ENCODE measurements at places on chromosomes 6 and 20.

DNA sequence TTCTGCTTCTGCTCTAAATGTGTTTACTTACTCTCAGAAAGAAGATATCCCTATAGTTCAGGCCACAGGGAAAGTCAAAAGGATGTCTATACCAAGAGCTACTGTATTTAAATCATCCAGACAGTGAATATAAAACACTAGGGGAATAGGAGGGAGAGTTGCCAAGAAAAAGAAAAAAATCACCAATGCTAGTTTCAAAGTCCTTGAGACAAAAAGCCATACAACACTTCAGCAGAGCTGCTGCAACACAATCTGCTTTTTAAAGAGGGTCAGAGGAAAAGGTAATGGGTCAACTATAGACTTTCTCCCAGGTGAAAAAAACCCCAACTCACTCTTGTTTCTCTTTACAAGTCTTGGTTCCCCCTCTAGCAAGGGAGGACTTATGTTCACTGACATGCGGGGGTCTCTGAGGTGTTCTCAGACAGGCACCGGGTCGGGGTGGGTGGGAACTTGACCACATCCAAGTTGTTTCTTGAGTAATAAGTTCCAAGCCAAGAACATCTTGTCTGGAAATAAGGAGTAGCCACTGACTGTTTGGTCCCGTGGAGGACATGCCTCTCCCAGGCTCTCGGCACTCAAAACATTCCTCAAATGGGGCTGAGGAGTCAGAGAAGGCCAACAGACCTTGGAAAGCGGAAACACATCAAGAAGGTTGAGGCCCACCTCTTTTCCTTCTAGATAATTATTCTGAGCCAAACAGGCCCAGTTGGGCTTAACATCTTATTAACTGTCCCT lies 47.7 kb downstream of the GJA10 start:
- DNase-seq, result peak; percentile 51

- no peak for DNase-seq
These were observed 81.2 kb downstream of the KCNQ5 start for GRCh38 chr6:72703093-72703492.

- no peak for DNase-seq
These were observed 70.1 kb downstream of the RAMACL start for GRCh38 chr6:166516251-166516884.

DNA sequence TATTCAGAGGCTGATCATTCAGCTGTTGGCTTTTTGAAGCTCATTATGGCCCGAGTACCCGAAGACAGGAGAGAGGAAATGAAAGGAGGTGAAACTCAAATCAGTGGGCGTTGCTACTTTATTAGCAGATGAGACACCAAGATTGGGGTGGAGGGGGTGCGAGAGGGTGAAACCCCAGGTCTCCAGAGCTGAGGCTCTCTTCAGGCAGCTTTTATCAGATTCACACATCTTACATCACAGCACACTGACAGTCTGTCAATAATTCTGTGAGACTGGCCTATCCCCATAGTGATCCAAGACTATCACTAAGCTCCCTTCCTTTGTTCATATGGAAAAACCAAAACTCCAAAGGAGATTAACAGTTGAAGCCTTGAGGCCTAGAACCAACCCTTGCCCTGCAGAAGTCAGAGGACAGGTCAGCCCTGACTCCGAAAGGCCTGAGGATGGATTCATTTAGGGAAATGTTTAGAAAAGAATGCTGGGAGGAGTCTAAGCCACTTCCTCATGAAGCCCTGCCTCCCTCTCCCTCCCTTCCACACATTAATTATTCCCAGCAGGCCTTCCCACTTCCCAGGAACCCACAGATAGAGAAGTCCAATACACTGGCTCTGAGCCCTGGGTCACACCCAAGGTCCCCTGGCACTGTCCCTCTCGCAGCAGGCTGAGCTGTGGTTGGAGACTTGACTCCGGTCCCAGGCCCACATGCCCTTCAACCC lies 23.2 kb downstream of the TRERF1 start:
- DNase-seq, result no peak

- no peak for DNase-seq
These were observed 6.4 kb downstream of the RAB44 start for GRCh38 chr6:36703982-36704381.

GRCh38 chr6:12899046-12899833 lies 182.7 kb downstream of the PHACTR1 start:
- DNase-seq, result no peak

DNA sequence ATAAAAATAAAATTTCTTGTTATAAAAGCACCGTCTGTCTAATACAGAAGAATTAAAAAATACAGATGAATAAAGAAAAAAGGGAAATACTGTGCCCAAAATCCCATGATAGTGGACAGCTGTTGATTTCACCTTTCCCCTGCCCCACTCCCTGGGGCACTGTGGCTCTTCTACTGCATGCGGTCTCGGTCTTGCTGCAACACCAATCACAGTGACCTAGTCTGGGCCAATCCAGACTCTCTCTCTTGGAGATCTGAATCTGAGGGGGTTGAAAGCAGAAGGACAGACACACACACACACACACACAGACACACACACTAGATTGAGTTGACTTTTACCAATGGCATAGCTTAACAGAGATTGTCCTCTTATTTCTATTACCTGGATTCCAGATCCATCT lies 70.5 kb upstream of the FYN start:
- DNase-seq, result no peak

GRCh38 chr6:44800171-44800783 lies 412.8 kb downstream of the CDC5L start:
- peak; percentile 53 for DNase-seq

DNA sequence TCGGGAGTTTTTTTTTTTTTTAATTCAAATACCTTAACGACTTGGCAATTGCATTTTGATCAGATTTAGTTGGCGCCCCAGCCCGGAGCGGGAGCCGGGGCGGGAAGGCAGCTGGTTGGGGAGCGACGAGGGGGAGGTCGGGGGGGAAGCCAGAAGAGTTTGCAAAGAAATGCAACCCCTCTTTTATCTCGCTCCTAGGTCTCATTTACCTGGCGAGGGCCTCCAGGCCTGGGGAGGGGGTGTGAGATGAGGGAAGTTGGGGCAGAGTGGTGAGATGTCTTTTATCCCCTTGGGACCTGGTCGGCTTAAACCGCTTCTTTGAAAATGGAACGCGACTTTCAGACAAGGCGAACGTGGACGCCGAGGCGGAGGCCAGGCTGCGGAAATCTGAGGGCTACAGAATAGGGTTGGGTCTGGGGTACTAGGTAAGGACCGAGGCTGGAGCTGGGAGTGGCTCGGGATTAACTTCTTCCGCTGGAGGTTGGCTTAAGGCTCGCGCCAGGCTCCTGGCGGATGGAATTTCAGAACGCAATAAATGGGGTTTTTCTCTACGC lies 40.3 kb downstream of the NCR2 start:
- DNase-seq, result no peak

- DNase-seq, result no peak
These were observed 48.7 kb upstream of the SAMD5 start for GRCh38 chr6:147459780-147460179.

DNA sequence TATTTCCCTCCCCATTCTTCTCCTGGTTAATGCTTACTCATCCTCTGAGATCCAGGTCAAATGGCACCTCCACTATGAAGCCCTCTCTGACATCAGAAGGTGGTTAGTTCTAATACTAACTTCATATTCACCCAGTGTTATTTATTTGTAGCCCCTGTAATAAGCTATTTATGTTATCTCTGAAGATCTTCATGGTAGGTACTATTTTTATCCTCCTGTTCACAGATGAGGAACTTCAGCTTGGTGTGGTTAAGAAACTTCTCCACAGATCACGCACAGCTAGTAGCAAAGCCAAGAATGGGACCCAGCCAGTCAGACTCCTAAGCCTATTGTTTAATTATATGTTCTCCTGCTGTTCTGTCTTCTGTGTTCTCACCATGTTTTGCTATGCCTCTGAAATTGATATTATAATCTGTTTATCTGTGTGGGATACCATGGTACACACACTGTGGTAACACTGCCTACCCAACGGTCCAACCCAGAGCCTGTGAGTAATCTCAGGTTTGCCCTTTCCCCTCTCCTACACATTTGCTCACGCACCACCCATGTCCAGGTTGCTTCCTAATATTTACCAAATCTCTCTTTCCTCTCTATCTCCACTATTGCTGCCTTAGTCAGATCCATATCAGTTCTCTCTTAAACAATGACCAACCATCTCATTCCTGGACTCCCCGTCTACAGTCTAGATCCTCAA lies 98.4 kb downstream of the IPCEF1 start:
- no peak for DNase-seq

- peak; percentile 45 for DNase-seq
These were observed 49.7 kb downstream of the TOP1 start for GRCh38 chr20:41078329-41078728.

GRCh38 chr20:32454164-32455145 lies 96.3 kb downstream of the ASXL1 start:
- DNase-seq, result no peak

- DNase-seq, result no peak
These were observed 5.9 kb upstream of the CDK5RAP1 start for GRCh38 chr20:33407251-33407650.

DNA sequence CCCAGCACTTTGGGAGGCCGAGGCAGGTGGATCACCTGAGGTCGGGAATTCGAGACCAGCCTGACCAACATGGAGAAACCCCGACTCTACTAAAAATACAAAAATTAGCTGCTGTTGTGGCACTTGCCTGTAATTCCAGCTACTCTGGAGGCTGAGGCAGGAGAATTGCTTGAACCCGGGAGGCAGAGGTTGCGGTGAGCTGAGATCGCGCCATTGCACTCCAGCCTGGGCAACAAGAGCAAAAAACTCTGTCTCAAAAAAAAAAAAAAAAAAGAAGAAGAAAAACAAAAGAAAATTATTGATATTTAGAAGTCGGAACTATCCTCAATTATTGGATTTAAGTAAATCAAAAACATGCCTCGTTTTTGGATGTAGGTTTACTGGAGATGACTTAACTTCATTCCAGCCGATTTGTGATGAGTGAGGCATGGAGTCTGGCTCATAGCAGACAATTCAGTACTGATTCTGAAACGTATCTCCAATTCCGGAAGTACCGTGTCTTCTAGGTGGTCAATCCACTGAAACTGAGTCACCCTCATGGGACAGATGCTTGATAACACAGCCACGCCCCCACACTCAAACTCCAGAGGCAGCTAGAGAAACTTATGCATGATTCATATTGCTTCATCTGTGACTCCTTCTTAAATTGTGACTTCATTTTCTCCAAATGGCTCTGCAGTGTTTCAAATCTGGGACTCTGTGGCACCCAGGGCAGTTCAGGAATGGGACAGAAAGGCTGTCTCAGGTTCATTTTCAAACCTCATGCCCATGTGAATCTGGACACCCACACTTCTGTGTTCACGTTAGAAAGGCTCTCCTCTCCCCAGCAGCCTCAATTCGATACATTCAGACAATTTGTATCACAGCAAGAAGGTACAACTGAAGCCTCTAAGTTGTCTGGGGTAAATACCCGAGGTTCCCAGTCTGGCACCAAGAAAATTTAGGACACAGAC lies 110.4 kb upstream of the ARMC2 start:
- DNase-seq, result no peak

GRCh38 chr6:43378631-43379030 lies 9.2 kb upstream of the ZNF318 start:
- peak; percentile 53 for DNase-seq

GRCh38 chr6:169575365-169575764 lies 126.5 kb downstream of the WDR27 start:
- no peak for DNase-seq

GRCh38 chr20:23156170-23156841 lies 70.2 kb upstream of the CD93 start:
- DNase-seq, result no peak

DNA sequence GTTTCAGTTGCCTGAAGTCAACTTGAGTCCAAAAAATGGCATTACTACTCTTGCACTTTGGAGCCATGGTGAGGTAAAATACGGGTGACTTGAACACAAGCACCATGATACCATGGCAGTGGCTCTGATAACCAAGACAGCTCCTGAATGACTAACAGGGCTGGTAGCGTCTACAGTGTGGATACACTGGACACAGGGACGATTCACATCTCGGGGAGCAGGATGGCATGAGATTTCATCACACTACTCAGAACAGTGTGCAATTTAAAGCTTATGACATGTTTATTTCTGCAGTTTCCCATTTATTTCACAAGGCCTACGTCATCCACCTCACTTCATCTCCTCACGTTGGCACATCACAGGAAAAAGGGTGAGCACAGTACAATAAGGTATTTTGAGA lies 950.9 kb downstream of the KIF16B start:
- DNase-seq, result no peak

DNA sequence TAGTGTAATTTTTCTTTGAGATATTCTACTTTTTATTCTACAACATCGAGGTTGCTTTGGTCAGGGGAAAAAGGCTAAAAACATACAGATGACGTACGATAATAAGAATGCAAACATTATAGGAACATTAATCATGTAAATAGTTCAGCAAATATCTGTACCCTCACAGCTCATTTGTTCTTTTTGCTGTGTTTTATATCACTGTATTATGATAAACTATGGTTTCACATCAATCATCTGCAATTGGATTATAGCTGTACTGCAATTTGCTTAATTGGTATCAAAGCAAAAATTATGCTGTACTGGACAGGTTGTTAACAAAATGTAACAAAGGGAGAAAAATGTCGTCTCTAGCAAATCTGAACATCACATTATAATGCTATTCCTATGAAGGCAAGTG lies 597.1 kb downstream of the EPHA7 start:
- no peak for DNase-seq

DNA sequence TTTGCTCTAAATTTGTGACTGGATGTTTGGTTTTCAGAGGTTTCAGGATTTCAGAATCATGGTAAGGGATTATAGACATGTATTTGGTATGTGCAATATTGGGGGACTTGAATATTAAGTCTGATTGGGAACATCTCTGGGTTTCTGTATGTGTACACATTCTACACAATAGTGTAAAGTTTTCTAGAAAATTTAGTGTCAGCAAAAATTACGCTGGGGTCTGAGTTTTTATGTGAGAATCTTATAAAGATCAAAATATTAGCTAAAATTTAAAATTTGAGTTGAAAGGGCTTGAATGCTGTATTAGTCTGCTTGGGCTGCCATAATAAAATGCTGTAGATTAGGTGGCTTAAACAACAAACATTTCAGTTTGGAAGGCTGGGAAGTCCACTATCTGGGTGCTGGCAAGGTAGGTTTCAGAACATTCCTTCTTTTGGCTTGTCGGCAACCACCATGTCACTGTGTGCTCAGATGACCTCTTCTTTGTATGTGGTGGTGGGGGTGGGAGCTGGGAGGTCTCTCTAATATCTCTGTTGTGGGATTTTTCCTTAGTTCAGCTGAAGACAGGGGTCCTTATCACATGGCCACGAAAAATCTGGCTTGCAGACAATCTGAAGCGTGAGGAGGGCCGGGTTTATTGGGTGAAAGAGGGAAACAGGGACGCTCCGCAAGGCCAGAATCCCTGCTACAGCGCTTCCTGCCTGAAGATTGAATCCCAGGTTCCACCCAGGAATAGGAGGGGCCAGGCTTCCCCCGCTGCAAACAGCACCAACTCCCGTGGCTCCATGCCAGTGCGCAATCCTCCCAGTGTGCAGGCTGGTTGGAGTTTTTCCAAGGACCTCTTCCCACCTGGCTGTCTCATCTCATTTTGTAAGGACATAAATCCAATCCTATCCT lies 299.7 kb downstream of the PLCB1 start:
- DNase-seq, result peak; percentile 34

- DNase-seq, result no peak
These were observed 120.7 kb downstream of the MTFR2 start for GRCh38 chr6:136129365-136129764.

- no peak for DNase-seq
These were observed 60.8 kb downstream of the PRDM1 start for GRCh38 chr6:106146852-106147351.

GRCh38 chr20:63258781-63259180 lies 4.5 kb upstream of the NKAIN4 start:
- DNase-seq, result no peak

GRCh38 chr6:159445351-159445750 lies 247.7 kb downstream of the SOD2 start:
- DNase-seq, result no peak

GRCh38 chr6:123519189-123519505 lies 117.6 kb downstream of the TRDN start:
- DNase-seq, result no peak

All from left kidney (tissue), 8 donors.